NCI-H1105 treated with DMSO at 0.1 percent for 48 hours (cell line): ENCODE measurements at places on chromosomes 1 and 21.
A peak's percentile ranks its signal among the peaks of the same experiment; 100 is the strongest.

DNA sequence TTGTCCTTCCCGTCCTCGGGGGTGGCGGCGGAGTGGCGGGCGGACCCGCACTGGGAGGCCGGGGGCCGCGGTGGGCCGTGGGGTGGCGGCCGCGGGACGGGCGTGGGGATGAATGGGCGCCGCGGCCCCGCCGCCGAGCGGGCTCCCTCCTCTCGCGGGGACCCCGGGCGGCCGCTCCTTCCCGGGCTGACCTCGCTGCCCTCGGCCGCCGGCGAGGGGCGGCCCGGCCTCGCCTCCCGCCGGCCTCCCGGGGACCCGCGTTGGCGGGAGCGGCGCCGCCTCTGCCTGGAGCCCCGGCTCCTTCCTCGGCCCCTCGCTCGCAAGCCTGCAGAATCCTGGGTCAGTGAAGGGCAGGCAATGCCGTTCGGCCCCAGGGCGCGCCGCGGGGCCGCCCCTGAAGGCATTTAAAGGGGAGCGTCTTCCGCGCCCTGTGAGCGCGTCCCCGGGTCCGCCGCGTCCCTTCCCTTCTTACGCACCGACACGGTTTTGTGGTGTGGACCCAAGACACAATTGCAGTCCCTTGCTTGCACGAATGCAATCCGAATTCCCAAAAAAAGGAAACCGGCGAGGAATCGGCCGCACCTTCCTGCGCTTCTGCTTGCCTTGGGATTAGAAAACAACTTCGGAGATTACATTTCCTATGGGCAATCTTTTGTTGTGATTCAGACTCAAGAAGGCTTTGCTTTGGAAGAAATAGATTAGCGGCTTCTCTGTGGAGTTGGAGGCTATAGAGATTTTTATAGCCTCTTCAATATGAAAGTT, 776 bp downstream of the ITSN1 start:
- DNase-seq, result no peak

DNA sequence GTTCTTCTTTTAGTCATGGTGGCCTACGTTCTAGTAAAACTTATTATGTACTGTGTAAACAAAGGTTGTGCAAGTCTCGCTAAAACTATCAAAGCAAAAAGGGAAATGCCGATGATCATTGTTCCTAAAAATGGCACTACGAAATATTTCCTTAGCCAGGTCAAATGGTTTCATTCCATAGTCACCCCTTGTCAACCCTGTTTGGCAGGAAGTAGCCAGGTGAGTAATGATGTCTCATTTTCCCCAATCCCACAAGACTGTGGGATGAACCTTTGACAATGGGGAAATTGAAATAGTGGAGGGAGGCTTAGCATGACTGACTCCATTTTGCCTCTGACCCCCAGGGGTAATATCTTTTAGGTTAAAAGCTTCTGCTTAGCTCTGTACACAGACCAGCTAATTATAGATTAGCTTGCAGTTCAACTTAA, 5.6 kb upstream of the REN start:
- DNase-seq, result no peak

DNA sequence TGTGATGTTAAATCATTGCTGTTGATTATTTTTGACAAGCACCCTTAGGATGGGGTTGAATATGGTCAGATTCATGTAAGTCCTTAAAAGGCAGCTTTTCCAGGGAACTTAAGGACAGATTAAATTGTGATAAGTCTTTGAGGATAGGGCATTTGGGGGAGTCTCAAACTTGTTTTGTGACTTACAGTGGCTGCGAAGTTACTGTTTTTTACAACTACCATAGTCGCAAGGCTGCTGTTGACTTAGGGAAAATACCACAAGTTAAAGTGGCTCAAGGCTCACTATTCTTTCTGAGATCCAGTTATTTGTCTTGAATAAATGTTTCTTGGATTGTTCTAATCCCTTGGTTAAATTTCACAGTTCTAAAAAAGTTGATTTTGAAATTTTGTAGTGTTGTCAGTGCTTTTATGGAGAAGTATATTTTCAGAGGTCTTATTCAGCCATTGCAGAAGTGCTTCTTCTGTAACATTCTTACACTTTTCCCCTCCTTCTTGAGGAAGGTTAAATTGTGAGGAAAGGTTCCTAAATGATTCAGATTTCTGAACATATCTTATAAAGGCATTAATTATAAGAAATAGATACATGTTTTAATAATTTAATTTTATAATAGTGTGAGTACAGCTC, 47.0 kb upstream of the MPC2 start:
- no peak for DNase-seq

- DNase-seq, result no peak
Observed at GRCh38 chr1:33979341-33979740, 115.5 kb downstream of the HMGB4 start.

DNA sequence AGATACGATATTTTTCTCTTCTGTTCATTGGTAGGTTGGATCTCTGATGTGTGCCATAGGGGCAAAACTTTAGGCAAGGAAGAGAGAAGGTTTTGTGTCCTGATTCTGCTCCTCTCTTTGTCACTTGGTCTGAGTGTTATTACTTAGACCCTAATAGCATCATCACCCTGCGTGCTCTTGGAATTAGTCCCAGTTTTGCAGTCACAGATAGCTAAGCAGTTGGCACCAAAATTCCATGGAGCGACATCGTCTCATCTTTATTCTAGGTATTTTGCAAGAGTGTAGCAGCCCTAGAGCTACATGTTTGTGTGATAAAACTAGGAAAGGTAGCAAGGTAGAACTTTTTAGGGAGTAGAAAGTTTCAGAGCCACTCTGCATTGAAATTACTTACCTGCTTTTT, 23.8 kb downstream of the PIP5K1A start:
- no peak for DNase-seq

DNA sequence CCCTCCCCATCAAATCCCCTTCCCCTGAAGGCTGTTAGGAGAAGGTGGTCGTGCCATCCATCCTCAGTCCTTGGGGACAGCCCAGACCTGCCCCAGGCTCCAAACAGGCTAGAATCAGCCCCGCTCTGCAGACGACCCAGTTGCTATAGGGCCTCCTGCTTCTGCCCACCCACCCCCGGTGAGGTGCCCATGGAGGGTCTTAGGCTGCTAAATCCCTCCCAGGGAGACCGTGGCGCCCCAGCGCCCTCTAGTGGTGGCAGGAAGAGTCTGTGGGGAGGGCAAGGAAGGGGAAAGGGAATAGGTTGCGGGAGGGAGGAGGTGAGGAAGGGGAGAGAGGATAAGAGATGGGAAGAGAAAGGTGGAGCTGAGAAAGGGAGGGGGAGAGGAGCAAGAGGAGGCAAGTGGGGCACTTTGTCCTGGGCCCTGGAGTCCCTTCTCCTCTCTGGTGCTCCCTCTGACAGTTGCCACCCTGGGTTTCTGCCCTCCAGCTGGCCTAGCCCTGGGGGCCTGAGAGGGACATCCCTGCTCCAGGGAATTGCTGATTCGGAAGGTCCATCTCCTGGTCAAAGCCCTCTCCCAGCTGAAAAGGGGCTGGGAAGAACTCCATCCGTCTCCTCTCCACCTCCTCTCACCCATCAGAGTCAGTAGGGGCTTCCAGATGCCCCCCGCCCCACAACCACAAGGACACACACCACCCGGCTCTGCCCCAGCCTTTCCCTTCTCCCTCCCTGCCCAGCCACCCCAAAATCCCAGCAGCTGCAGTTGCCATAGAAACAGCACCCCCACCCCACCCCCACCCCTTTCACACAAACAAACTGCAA, 55.4 kb downstream of the CAMK2N1 start:
- DNase-seq, result peak; percentile 34

GRCh38 chr1:174874331-174875053, 125.3 kb upstream of the CACYBP start:
- peak; percentile 39 for DNase-seq

- no peak for DNase-seq
Observed at GRCh38 chr1:167698313-167698712, 23.5 kb upstream of the MPZL1 start.

DNA sequence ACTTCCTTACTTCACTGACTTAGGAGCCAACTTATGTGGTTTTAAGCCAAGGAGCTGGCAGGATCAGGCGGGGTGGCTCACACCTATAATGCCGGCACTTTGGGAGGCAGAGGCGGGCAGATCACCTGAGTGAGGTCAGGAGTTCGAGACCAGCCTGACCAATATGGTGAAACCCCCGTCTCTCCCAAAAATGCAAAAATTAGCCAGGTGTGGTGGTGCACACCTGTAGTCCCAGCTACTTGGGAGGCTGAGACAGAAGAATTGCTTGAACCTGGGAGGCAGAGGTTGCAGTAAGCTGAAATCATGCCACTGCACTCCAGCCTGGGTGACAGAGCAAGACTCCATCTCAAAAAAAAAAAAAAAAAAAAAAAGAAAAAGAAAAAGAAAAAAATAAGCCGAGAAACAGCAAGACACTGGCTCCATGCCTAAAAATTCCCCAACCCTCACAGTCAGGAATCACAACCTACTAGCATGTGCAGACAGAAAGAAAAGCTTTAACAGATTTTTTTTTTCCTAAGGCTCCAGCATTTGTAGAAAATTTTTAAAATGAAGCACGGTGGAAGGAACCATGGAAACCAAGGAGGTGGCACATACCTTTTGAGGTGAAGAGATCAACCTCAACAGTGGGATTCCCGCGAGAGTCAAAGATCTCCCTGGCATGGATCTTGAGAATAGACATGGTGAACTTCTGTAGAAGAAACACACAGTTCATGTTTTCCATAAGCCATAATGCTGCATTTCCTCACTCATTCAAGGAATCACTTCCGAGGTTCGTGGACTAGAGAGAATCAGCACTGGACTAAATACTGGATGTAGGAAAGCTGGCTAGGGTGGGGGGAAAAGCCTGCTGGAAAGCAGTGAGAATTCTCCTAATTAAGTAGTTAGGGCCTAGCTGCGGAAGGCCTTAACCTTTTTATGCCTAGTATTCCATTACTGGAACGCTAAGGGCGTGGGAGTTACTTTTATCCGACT, 4.0 kb downstream of the ENO1 start:
- no peak for DNase-seq

GRCh38 chr21:18403735-18404450, at the start of gene TMPRSS15:
Gene TMPRSS15 (minus strand): TSS chr21:18403785. CDS start chr21:18403622, 163 bp downstream.
- no peak for DNase-seq

DNA sequence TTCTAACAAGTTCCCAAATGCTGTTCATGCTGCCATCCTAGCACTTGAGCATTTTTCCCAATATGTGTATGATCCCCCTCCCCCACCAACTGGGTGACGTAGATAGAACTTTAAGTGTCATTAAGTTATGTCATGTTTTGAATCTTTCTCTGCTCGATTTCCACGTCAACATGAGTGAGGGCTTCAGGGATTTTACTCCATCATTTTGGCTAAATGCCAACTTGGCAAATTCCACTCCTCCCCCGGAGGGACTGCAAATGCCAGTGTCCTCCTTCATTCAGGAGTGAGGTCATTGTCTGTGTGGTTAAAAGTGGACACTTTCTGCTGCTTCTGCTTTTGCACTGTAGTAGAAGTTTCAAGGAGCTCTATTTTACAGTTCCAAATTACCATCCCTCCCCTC, 201.7 kb downstream of the FGGY start:
- no peak for DNase-seq

GRCh38 chr1:30652152-30652841, 71.1 kb downstream of the MATN1 start:
- DNase-seq, result peak; percentile 45

DNA sequence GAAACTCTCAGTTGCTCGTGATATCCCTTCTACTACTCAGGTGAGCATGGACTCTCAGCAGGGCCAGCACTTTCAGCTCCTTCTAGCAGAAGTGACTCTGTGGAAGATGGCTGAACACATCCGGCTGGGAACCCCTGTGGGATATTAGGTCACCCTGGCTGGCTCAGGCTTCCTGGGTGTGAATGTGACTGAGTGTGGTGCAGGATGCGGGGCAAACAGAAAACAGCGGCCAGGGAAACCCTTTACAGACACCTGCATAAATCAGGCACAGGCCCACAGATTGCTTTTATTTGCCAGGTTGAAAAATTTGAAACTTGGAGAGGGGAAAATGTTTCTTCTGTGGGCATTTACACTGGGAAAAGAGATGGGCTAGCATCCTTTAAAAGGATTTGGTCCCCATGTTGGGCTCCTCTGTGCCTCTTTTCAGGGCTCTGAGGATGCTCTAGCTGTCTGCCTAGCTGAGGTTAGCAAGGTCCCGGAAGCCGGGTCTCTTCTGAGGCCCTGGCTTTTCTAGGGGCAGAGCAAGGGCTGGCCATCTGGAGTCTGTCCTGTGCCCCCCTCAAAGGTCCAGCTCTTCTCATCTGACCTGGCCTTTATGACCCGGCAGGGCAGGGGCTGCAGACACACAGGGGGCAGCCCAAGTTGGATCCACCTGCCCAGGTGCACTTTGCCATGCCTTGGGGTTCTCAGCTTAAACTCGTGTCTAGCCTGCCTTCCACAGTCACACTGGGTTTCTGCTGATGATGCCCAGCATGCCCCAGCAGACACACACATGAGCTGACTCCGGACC, 243.0 kb downstream of the SIPA1L2 start:
- DNase-seq, result no peak

GRCh38 chr1:198726455-198726854, 87.6 kb downstream of the PTPRC start:
- DNase-seq, result no peak

DNA sequence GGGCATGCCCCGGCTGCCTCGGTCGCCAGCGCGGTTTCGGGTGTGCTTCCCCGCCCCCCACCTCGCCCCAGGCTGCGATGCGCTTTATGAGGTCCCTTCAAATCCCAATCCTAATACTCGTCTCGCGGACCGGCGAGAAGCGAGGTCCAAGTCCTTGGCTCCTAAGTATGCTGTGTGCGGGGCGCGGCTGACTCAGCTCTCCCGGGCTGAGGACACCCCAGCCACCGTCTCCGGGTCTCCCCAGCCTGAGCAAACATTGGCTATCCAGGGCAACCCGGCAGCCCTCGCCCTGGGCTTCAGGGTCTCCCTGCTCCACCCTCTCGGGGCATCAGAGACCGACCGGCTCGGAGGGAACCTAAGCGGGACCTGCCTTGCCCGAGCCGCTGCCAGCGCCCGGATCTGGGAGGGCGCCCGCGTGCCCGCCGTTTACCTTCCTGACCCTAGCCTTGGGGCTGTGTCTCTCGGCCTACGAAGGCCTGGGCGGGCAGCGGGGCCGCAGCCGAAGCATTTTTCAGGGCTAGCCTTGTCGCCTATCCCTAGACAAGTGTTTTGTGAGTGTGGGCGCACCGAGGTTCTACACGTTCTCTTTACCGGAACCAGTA, 1.2 kb downstream of the ITPKB start:
- DNase-seq, result no peak

DNA sequence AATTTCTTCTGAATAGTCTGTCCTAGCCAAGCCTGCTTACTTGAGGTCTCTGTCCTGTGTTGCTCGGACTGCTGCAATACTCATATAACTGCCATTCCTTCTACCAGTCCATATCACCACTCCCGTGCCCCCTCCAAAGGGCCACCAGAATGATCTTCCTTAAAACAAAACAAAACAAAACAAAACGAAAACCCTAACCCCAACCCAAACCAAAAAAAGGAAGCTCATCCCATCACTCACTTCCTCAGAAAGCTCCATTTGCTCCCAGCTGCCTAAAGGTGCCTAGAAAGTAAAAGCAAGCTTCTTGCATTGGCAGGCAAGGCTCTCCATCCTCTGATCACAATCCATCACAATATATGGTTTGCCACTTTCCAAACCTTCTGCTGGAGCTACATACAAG, 20.3 kb downstream of the USP24 start:
- no peak for DNase-seq

- DNase-seq, result no peak
Observed at GRCh38 chr1:107804741-107805140, 160.2 kb downstream of the VAV3 start.
